Glomerular endothelial cell (primary cell): ENCODE measurements at places on chromosomes 3 and 15.

- no peak for DNase-seq
These were observed 95.9 kb upstream of the PRR20G start for GRCh38 chr3:127383656-127384179.

GRCh38 chr3:97815149-97815917 is 6.5 kb upstream of the CRYBG3 start:
- DNase-seq = no peak

DNA sequence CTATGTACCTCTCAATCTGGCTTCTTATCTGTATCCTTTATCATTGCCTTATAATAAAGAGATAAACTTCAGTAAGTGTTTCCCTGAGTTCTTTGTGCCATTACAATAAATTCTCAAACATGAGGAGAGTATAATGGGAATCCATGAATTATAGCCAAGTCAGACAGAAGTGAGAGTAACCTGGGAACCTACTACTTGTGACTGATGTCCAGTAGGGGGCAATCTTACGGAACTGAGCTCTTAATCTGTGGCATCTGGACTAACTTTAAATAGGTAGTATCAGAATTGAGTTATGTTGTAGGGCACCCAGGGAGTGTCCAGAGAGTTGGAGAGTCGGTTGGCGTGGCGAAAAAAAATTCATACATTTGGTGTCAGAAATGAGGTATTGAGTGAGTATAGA is 542.6 kb downstream of the ZBBX start:
- no peak for DNase-seq

DNA sequence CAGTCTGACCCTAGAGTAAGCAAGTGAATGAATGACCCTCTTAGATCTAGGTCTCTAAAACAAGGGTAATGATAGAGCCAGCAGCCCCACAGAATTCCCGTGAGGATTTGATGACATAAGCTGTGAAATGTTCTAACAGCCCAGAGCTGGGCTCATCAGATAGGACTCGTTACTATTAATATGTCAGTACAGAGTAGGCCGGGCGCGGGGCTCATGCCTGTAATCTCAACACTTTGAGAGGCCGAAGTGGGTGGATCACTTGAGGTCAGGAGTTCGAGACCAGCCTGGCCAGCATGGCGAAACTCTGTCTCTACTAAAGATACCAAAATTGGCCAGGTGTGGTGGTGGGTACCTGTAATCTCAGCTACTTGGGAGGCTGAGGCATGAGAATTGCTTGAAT is 190.3 kb downstream of the FEZF2 start:
- no peak for DNase-seq
